ENCODE measurements at places on chromosomes 3 and 15.

- no peak for DNase-seq
Measured at GRCh38 chr3:78832785-78833204, 935.0 kb downstream of the ROBO1 start.

DNA sequence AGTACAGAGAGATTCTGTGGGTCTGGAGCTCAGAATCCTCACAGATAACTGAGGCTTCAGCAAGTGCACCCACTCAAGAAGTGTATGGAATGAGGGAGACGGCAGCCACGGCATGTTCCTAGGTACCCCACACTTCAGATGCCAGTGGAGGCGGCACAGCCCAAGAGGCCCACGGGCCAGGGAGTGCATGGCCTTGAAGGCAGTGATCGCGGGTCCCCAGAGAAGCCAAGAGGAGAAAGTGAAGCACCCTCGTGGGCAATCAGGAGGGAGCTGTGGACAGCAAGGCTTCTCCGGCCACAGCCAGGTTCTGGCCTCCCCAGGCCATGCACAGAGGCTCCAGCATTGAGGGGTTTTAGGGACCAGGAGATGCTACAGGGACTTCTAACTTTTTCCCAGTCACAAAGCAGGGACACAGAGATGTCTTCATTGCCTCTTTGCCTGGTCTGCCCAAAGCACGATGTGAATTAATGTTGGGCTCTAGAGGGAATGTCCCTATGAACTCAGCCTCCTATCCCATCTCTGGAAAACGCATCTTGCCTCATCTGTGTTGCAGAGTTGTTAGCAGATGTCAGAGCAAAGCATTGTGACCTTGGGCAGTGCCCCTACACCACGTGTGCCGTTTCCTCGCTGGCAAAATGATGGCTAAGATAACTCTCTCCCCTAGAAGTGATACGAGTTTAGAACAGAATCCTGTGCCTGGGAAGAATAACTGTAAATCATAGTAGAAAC, 2.6 kb upstream of the MAP6D1 start:
- no peak for DNase-seq

- no peak for DNase-seq
Measured at GRCh38 chr3:69364354-69364753, 21.5 kb downstream of the FRMD4B start.

DNA sequence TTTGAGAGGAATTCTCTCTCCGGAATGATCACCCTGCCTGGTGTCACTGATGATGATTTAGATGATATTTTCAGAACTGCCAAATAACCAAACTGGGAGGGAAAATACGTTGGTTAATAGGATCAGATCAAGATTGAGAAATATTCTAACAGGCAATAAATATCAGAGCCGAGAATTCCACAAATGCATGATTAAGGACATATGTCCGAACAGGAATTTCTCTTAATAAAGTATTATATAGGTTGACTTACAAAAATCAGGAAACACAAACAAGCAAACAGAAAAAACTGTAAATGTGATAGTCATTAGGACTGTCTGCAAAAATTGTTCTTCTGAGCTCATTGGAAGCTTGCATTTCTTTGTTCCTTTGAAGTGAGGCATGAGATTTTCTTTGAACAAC, 75.1 kb upstream of the PHLDB2 start:
- DNase-seq: no peak

- no peak for DNase-seq
Measured at GRCh38 chr3:141015481-141015880, 35.7 kb upstream of the SPSB4 start.

GRCh38 chr3:52934630-52935530, 37.5 kb upstream of the STIMATE start:
- DNase-seq: peak; percentile 24

GRCh38 chr15:43134157-43134635, 810 bp downstream of the TMEM62 start:
- DNase-seq: no peak

DNA sequence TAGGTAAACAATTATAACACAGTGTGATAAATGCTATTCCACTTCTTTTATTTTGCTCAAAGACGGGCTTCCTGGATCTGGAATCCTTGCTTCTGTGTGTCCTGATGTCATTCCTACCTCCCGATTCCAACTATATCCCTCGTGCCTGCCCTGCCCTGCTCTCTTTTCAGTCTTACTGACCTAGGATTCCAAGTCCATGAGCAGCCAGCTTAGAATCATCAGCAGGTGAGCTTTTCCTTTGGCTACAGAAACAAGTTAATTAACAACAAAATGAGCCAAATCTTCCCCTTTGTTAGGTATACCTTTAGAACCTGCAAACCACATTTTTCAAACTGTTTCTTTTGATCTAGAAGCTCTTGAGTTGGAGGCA, 21.9 kb upstream of the KPNA1 start:
- no peak for DNase-seq

DNA sequence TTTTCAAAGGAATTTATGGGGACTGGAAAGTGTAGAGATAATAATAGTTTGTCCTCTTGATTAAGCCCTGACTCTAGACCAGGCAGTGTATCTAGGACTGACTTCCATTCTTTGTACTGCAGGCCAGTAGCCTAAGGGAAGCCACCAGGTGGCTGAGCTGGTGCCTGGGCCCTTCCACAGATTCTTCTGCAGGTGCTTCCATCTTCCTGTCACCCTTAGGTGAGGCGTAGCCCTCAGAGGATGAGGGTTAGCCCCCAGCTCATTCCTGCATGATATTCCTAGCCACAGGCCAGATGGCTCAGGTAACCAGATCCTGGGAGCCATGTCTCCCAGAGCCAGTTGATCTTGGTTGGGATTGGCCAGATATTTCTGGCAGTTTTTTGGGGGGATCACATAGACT, 169.0 kb upstream of the IL12A start:
- DNase-seq: no peak

- no peak for DNase-seq
Measured at GRCh38 chr3:169931747-169932520, 20.6 kb downstream of the SAMD7 start.

All from GF-D8 (cell line).